CD8-positive, alpha-beta memory T cell (primary cell): ENCODE measurements at places on chromosomes 2 and 18. TPM values are rescaled to one million over a fixed set of nuclear protein-coding genes. Genes with fewer than 3 reads are reported as not detected.

The MARS2 gene
- 27.9 TPM for total RNA-seq

The ADGRF3 gene
- 4.0 TPM for total RNA-seq

The STAT4 gene
- 54.7 TPM for total RNA-seq

The EMILIN1 gene
- 0.89 TPM for total RNA-seq

The TRABD2A gene
- total RNA-seq = 20.3 TPM

The VWA3B gene
- not detected for total RNA-seq

The ANKRD29 gene
- total RNA-seq = not detected

The TXNDC2 gene
- total RNA-seq = not detected

The SLC9A4 gene
- not detected for total RNA-seq

The DHRS9 gene
- 0.37 TPM for total RNA-seq

The OSR1 gene
- total RNA-seq = not detected

The ASB18 gene
- total RNA-seq = not detected

The SIX3 gene
- not detected for total RNA-seq

The PAX8 gene
- total RNA-seq = 2.3 TPM

The PSTPIP2 gene
- total RNA-seq = 25.3 TPM

The SH3RF3 gene
- total RNA-seq = 0.27 TPM

The CLEC4F gene
- not detected for total RNA-seq

The SCN1A gene
- total RNA-seq = not detected

The RTP5 gene
- 0.18 TPM for total RNA-seq

The SLC4A5 gene
- 1.8 TPM for total RNA-seq

The KYNU gene
- total RNA-seq = 0.20 TPM

The MDH1B gene
- 1.2 TPM for total RNA-seq

The UPP2 gene
- total RNA-seq = not detected

The RESP18 gene
- not detected for total RNA-seq

The LINC00305 gene
- not detected for total RNA-seq

The CAVIN2 gene
- not detected for total RNA-seq

The DIPK1C gene
- total RNA-seq = not detected

The APCDD1 gene
- not detected for total RNA-seq

The CD8B2 gene
- total RNA-seq = 4.5 TPM

The GYPC gene
- total RNA-seq = 102 TPM

The MYOM1 gene
- total RNA-seq = 0.84 TPM

The TUBA4A gene
- total RNA-seq = 175 TPM

The C2orf69 gene
- total RNA-seq = 19.8 TPM

The CEBPZ gene
- 104 TPM for total RNA-seq

The IL36A gene
- not detected for total RNA-seq

The CD226 gene
- total RNA-seq = 158 TPM

The HOXD13 gene
- not detected for total RNA-seq

The CARF gene
- 5.5 TPM for total RNA-seq

The SKOR2 gene
- not detected for total RNA-seq

The TUBB8B gene
- not detected for total RNA-seq

The CCDC121 gene
- total RNA-seq = 0.20 TPM

The RND3 gene
- total RNA-seq = not detected

The CRYGC gene
- total RNA-seq = not detected

The SERPINB7 gene
- total RNA-seq = not detected

The TSGA10 gene
- 6.7 TPM for total RNA-seq

The SCTR gene
- total RNA-seq = not detected

The PXDN gene
- total RNA-seq = 1.00 TPM
